ENCODE measurements at places on chromosomes 12 and 14.

GRCh38 chr12:58668871-58669270 lies 251.4 kb downstream of the LRIG3 start:
- peak; percentile 84 for DNase-seq

DNA sequence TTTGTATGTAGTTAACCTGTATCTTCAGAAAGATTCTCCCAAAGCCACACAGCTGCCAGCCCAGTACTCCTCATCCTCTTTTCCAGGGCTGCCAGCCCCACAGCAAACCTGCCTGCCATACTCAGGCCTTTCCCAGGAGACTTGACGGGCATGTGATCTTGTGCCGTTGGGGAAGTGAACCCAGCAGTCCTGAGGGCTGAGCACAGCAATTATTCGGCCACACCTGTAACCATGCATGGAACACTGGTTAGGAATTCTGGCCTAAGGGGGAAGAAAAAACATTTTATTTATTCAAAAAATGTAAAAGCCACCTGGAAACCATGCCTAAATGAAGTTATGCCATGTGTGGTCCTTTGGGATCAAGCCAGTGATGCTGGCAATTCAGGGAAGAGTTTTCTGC lies 145.3 kb downstream of the GRIN2B start:
- DNase-seq = no peak

DNA sequence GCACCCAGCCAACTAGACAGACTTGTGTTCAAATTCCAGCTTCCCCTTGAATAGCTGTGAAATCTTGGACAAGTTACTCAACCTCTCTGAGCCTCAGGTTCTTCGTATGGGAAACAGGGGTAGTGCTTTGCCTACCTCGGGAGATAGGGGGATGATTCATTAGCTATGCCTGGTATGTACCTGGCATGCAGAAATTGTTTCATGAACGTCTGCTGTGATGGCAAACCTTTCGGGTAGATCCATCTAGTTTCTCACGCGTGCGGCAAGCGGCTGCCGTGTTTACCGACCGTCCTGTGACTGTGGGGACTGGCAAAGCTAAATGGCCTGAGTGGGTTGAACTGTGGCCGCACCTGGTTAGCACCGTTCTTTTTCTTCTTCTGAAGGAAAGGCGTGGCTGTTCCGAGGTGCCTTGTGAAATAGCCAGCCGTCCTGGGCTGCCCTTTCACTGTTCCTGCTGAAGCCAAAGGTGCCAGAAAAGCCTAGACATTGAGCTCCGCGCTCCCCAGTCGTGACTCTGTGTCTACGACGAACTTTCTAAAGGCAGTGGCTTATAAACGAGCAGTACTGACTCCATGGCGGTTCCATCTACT lies 40.6 kb upstream of the MED13L start:
- no peak for DNase-seq

DNA sequence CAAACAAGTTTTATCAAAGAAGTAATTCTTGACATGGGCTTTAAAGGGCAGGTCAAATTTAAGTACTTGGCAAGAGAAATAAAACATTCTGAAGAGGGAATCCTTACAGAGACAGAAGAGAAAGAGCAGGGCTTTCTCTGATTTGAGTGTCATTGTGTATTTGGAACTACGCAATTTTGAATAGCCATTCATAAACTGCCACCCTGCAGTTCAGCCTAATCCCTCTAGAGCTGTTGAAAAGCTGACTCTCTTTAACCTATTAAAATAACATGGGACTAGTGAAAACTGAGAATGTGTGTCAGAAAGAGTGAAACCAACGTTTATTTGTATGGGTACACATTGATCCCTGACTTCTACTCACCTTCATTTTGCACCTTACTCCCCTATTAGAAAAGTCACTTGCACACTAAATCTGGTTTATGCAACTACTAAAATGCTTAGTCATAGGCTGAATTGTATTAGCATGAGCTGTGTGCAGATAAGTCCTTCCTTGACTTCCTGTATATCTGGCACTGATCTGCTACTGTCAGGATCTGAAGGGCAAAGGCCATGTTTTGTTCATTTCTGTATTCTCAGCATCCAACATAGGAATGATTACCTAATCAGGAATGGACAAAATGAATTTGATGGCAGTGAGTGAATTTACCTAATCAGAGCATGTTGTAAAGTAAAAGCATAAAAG lies 458.9 kb downstream of the NOVA1 start:
- DNase-seq = no peak

- DNase-seq = peak; percentile 17
Measured at GRCh38 chr14:39267608-39268005, 33.9 kb downstream of the MIA2 start.

- peak; percentile 92 for DNase-seq
Measured at GRCh38 chr12:93229494-93230325, 148.0 kb upstream of the NUDT4 start.

GRCh38 chr12:66269757-66270383 lies 32.4 kb upstream of the HELB start:
- peak; percentile 61 for DNase-seq

DNA sequence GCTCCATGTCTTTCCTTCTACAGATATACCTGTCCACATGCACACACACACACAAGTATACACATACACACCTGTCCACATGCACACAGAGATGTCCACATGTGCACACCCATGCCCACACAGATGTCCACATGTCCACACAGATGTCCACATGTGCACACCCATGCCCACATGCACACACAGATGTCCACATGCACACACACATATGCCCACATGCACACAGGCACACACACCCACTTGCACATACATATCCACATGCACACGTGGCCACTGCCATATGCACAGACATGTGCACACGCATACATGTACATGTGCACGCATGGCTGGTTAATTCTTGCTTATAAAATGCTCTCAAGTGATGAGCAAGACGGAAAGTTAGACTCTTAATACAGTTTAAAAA lies 32.2 kb downstream of the ELK3 start:
- DNase-seq = no peak

- peak; percentile 98 for DNase-seq
Measured at GRCh38 chr12:63917864-63918799, 73.6 kb downstream of the SRGAP1 start.

DNA sequence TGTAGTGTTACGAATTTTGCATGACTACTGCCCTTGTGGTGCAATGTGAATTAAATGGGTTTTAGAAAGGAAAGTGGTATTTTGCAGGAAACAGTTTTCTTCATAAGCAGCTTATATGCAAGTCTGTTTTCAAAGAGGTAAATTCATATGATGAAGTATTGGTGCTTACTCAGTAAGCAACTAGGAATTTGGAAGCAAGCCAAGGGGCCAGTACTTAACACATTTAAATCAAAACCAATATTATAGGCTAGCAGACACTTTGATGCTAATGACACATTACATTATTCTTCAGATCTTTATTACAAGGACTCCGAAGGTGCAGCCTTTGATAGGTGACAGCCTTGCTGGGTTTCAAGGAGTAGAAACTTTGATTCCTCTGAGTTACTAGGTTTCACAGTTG lies 23.1 kb downstream of the MGAT4C start:
- no peak for DNase-seq

DNA sequence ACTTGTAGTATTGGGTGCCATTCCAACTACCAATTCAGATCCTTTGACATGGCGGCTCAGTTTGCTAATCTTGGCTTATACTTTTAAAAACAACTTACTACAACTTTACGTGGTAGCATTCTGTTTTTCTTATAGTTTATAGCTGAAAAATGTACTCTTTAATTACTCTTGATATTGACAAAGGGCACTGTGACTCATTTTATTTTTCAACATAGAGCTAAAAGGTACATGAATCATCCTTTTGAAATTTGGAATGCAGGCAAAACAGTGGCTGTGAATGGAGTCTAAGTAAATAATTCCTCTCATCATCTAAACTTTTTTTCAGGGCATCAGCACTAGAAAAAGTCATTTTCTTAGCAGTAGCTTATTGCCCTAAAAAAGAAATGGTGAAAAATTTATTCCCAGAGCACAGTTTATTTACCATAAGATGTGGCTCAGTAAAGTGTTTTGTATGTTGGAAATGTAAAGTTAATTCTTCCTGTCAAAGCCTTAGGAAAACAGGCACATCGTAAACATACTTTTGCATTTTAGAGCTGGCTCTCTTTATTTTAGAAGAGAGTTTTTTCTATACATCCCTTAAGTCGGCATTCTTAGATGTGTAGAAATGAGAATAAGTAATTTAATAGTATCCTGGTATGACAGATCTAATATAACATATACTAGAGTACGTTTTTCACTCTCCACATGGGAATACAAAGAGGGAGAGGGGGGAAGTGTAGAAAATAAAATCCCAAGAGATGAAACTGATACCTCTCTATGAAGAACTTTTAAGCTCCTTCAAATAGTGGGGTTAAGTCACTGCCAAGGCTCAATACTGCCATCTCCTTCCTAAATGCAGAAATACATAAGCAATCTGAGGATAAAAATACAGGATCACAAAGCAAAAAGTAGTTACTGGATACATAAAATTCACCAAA lies 55.2 kb downstream of the SLC25A21 start:
- DNase-seq = peak; percentile 50

DNA sequence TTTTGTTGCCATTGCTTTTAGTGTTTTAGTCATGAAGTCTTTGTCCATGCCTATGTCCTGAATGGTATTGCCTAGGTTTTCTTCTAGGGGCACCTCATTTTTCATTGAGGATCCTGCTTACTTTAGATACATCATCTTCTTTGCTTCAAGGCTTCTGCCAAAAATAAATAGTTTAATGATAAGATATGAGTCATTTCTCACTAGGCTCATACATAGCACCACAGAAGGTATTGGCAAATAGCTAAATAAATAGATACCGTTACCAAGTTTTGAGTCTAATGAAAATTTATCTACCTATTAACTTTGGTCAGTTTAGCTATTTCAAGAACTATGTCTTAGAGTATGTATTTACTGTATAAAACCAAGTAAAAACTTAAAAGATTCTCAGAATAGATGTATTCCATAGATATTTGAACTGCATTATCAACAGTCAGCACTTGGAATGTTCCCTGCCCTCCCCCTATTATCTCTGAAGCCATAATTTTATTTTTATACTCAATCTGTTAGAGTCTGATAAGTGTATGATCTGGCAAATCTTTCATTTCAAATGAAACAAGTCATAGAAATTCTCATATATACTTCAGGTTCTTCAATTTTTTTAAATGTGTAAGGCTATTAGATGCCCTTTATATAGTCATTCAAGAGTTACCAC lies 310.2 kb downstream of the CCDC91 start:
- DNase-seq = no peak

DNA sequence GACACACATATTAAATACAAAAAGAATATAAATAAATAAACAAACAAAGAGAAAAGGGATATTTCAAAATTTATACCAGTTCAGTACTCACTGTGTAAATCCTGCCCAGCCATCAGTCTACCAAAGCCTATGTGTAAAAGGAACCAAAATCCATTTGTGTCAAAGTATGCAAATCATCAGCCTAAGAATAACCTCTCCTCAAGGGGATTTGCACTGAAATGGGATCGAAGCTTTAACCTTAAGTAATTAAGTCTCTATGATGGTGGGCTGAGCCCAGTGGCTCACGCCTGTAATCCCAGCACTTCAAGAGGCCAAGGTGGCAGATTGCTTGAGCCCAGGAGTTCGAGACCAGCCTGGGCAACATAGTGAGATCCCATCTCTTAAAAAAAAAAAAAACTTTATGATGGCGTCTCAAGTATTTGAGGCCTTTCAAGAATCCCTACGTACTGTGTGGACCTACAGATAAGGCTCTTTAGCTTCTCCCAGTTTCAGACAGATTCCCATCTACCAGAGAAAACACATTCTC lies 57.8 kb upstream of the METAP2 start:
- no peak for DNase-seq

DNA sequence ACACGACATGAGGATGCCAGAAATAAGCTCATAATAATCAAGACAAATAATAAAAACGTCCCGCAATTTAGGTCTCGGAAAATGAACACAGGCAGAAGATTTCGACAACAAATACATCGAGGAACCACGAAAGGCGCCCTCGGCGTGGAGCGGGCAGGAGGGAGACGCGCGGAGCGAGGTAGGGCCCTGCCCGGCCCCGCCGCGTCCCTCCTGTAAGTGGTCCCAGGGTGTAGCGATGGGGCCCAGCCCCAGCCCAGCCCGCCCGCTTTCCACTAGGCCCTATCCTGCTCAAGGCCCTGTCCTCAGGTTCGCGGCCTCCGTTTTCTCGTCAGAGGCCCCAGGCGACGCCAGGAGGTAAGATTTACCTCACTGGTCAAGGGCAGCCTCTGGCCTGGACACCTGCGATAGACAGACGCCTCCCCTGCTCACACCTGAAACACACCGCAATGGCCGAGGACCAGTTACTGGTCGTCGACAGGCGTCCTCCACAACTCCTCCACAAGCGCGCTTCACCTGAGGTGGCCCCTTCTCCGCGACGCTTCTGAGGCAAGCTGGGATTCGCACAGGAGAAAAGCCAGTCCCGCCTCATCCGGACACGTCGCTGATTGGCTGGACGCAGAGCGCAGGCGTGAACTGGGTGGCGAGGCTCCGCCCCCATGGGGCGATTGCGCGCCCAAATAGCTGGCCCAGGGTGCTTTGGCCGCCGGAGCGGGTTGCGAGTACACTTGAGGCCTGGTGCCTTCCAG lies at the start of gene SYCP3:
SYCP3 (minus strand) TSS at position 543 of the 746 bp plus-strand sequence. CDS start 1,527 bp downstream, outside the sequence.
- no peak for DNase-seq

DNA sequence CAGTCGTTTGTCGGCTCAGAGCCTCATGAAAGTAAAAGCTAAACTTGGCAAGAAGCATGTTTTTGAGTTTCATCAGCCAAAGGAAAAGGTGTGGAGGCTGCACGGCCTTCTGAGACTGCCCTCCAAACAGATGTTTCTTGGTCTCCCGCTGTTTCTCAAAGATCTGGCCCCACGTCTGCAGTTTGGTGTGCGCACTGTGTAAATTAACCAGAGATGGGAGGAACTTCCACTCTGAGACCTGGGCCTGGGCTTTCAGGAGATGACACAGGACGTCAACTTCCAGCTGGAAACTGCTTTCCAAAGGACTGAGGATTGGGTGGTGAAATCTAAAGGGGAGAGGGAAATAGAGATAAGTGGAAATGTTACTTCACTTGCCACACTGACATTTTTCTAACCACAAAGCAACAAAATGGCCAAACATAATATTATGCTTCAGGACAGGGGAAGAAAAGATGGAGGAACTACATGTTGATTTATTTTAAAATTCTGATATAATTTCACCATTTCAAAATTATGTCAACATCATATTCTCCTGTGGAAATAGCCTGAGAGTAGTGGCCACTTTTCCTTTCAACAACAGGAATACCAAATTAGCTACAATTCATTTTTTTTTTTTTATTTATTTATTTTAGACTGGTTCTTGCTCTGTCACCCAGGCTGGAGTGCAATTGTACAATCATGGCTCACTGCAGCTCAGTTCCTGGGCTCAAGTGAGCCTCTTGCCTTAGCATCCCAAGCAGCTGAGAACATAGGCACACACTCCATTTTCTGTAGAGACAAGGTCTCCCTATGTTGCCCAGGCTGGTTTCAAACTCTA lies 27.6 kb downstream of the KICS2 start:
- peak; percentile 28 for DNase-seq

- DNase-seq = no peak
Measured at GRCh38 chr12:106273491-106273890, 25.7 kb upstream of the CKAP4 start.

- no peak for DNase-seq
Measured at GRCh38 chr12:25001311-25001710, 52.4 kb upstream of the BCAT1 start.
